GM04504 (cell line): ENCODE measurements at places on chromosomes 3 and 15.

DNA sequence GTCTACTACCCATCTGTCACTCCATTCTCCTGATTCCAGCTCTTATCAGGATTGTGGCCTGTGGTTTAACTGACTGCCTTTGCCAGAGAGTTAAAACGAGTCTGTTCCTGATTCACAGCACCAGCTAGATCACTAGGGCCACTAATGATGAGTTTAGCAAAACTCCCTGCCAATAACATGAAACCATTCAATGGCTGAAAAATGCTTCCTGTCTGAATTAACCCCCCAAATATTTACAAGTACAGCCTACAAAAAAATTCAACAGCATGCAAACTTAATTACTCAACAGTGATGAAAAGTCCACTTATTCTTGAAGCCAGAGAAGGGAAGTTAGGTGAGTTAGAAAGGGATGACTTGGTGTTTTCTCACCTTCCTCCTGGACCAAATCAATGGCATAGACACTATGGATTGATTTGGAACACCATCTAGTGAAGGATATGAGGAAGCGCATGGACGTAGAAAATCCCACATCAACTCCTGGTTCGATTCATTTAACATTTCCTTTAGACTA is 141.4 kb downstream of the TGFBR2 start:
- DNase-seq = peak; percentile 20

DNA sequence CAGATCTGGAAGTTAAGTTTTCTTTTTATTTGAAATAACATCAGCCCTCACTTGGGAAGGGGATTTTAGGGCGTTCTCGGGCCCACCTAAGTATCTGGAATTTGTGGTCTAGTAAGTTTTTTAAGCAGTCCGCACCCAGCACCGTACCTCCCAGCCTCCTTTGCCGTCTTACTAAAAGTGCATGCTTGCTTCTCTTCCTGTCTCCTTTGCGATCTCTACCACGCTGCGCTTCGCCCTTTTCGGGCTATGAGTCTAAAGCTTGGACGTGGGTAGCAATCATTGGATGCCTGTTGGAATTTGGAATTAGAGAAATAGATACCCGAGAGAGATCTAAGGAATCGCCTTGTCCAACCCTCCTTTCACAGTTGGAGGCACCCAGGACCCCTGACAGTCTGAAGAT is 1.1 kb downstream of the THSD4 start:
- no peak for DNase-seq

DNA sequence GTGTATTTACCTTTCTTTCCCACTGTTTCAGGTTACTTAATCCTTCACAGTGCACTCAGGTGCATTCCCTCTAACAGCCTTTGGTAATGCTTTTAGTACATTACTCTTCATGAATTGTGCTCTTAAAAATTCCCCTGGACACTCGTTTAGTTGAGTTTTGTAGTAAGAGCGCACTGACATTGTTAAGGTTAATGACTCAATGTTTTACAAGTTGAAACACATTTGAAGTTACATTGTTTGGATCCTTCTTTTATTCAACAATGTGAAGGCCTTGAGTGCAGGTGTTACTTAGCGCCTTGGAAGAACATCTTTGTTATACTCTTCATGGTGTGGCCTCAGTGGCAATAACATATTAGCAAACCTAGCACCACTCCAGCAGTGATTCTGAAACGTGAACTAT is 739.6 kb downstream of the NAALADL2 start:
- DNase-seq = no peak

DNA sequence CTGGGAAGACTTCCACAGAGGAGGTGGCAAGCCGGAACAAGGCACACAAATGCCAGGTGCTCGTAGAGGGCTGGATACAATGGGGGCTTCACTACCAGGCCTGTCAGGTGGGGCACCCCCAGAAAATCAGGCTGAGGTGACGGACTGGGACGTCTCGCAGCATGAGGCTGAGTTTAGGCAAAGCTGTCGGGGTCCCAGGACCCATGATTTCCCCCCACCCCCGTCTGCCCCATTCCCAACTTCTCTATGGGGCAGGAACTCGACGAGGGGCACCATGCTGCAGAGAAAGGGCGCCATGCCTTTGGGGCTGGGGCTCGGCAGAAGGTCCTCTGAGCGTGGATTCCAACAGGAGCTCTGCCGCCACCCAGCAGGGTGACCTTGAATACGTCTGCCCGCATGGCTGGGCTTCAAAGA is 65.7 kb upstream of the HES1 start:
- DNase-seq = no peak

DNA sequence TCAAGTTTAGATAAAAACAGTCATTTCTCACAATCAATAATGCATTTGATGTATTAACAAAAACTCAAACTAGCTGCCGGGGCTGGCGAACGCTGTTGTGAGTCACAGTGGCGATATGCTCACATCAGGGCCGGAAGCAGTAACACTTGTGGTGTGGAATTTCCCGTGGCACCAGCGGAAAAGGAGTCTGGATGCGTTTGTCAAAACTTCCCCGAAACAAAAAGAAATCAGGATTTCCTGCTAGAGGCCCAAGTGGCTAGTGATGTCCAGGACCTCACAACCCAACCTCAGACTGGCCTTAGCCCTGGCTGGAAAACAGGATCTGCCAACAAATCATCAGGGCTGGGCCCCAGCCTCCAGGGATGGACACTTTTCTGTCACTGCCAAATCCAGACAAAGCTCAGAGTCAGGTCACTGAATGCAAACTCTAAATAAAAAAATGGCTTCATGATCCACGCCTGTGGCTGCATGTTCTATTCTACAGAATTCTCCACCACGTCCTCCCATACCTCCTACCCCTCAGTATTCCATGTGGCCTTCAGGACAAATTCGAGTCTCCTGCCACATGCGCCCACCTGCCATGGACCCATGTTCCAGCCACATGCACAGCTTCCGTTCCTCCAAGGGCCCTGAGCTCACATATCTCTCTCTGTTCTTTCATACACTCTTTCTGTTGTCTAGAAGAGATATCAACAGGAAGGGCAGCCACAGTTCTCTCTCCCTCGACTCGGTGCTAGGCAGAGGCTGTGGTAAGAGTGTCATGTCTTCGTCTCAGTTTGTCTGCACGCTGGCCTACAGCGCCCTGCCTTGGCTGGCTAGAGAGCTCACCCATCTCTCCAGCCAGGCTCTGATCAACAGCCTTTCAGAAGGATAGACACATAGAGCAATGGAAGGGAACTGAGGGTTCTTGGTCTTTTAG is 35.4 kb downstream of the EHD4 start:
- no peak for DNase-seq

DNA sequence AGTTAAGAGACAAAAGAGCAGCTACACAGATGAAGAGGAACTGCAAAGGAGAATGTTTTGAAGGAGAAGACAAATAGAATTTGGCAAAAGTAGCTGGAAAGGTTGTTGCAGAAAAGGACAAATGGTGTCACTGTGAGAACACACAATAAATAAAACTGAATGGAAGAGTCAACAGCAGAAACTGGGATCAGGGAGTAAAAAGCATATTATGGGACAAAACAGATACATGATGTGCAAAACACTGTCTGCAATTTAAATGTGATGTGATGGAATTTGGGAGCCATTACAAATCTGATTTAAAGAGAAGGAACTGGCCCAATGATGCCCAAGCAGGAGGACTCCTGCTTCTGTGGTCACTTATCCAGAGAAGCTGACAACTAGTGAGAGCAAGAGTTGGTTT is 46.1 kb downstream of the CD47 start:
- DNase-seq = no peak
